NCI-H526 (cell line): ENCODE measurements at places on chromosomes 7 and 10.

DNA sequence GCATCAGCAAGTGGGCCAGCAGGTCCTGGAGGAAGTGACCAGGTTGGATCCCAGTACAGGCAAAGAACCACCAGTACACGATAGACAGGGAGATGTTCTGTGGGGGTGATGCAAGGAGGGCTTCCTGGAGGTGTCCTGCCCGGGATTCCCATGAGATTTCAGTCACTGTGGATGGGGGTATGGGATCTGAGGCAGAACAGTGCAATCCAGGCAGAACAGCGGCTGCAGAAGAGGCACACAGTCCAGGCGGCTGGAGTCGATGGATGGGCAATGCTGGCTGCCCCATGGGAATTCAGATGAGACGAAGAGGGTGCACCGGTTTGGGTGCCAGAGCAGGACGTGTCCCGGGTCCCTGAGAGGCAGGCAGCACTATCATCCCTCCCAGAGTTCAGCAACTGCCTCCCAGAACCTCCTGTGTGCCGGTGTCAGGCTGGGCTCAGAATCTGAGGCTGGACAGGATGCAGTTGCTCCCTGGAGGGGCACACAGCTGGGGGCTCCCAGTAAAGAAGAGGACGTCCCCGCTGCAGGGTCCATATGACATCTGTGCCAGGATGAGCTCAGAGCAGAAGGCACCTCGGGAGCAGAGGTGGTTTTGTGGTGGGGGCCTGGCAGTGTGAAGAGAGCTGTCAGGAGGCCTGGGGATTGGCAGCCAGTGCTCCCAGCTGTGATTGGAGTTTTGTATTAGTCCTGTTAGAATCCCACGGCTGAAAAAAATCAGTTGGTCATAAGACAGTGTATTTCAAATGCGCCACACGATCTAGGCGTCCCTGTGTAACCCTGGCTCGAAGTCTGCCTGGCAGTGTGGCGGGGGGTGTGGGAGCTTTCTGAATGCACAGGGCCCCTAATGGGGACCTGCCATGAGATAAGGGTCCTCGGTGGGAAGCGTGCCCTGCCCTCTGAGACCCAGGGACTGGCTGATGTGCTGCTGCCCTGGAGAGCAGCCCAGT lies 3.2 kb downstream of the KNDC1 start:
- no peak for DNase-seq

GRCh38 chr7:131455001-131455400 lies 101.4 kb downstream of the PODXL start:
- DNase-seq = no peak

DNA sequence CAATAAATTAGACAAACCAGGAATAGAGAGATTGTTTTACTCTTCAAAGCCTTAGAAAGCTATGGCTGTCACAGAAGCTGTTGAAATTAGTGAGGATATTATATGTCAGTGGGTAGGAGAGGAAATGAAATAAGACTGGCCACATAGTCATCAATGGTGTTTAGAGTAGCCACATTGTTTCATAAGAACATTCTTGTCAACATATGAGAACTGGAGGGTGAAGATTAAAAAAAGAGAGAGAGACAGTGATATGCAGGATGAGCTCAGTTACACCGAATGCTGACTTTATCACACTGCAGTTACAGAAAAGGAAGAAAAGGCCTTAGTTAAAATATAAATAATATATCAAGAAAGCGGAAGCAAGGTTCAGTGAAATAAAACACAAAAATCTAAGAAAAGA lies 412.0 kb downstream of the CNTNAP2 start:
- DNase-seq = no peak

- no peak for DNase-seq
Observed at GRCh38 chr10:16854623-16855022, 37.4 kb upstream of the RSU1 start.

GRCh38 chr10:129350690-129351089 lies 116.4 kb upstream of the MGMT start:
- DNase-seq = no peak

DNA sequence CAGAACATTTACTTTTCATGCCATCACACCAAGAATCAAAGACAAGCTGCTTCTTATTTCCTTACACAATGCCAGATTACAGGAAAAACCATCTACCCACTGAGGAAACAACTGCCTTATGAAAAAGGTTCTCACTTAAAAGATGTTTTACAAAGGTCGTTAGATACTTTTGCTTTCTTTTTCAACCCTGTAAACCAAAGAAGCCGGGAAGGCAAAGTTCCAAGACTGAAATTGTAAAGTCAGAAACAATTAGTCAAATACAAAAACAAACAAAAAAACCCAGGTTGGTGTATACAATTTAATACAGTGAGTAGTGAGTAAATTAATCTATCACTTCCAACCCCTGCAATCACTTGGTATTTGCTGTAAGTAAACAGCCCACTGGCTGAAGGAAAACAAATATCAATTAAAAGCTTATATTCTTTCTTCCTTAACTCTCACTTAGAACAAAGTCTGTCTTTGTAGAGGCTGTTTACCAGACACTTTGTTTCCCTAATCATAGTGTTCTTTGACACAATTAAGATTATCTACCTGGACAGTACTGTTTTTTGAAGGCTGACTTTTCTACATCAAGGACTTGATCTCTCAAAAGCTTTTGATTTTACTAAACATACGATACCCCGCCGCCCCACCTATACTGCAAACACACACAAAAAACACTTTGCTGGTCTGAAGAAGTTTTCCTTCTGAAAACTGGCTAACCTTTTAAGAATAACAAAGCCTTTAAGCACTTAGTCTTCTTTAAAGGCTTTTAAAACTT lies 18.1 kb downstream of the ERLIN1 start:
- no peak for DNase-seq

DNA sequence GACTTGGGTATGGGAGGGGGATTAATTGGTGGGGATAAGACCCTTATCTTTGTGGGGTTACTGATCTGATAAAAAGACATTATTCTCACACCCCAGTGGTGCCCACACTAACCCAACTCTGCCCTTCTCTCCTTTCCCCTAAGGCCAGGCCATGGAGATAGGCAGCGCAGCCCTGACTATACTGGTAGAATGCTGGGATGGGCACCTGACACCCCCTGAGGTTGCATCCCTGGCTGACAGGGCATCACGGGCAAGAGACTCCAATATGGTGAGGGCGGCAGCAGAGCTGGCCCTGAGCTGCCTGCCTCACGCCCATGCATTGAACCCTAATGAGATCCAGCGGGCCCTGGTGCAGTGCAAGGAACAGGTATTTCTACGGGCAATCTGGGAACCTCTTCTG lies 12.7 kb downstream of the ZSWIM8 start:
- DNase-seq = no peak

DNA sequence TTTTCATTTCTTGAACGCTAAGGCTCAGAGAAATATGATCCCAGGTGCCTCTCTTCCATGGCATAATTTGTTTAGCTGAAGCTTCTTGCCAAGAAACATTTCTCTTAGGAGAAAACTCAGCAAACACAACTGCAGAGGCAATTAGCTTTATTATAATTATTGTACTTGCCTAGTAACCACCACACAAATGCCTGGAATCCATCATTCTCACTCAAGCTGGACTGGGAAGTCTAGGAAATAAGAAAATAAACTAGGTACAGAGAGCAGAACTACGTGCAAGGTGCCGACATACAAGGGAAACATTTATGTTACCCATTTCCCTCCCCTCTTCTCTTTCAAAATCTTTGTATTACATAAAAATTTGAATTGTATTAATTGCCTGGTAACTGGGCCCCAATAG lies 15.1 kb downstream of the SLC35B4 start:
- no peak for DNase-seq

DNA sequence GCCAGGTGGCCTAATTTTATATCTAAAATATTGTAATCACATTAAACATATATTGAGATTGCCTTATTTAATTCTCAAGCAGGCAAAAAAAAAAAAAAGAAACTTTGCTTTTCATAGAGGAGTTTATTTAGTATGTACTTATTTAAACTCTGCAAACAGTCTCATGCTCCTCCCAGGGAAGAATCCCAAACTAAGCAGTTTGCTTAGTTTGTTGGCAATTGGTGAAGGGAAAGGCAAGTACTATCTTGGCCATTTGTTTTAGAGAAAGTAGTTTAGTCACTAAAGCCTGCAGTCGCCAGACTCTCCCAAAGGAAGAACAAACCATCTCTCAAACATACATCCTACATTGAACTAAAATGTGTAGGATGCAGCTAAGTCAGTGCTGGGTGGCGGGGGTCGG lies 226.8 kb downstream of the CDC14C start:
- no peak for DNase-seq

DNA sequence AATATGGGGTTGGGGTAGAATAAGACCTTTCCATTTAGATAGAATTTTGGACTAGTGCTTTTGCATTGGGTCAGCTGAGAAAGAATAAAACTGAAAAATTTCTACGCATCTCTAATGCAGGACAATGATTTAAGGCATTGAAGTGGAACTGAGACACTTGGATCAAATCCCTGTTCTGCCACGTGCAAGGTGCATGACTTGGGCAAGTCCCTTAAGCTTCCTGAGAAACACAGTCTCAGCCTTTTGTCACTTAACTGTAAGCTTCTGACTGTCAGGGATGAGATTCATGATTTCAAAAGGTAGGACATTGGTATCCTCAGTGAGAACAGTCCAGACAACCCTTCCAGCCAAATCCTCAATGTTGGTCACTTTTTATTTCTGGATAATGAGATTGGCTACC lies 59.2 kb downstream of the ENTPD1 start:
- DNase-seq = no peak

- no peak for DNase-seq
Observed at GRCh38 chr7:96122746-96123145, 199.2 kb downstream of the SLC25A13 start.

GRCh38 chr10:18075881-18076280 lies 64.3 kb upstream of the CACNB2 start:
- DNase-seq = no peak

DNA sequence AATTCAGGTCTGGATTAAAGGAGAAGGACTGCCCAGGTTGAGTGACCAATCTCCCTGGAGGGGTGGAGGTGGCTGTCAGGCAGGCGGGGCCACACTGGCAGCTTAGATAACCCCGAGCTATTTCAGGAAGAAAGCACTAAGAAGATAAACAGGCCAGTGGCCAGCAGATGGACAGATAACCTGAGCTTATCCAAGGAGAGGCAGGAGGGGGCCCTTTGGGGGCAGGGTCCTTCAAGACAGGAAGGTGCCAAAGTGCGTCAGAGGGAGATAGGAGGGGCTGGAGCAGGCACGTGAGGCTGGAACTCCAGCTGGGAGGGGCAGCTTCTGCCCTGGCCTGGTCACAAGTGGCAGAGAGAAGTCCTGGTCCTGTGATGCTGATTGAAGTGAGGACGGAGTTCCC lies 29.8 kb upstream of the PODXL start:
- no peak for DNase-seq

DNA sequence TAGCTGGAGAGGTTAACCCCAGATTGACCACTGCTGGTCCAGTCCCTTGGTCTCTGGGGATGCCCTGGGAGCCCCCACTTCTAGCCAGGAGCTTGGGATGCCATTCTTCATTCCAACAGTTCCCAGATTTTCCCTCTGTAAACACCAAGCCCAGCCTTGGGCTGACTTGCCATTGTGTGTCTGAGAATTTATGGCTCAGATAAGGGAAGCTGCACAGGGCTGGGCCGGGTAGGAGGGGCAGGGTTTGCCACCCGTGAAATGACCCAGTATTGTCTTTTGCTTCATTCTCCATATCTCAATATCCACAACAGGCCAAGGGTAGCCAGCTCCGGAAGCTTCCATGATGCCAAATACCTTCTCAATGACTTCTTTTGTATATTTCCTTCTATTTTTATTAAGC lies 32.1 kb downstream of the AFAP1L2 start:
- no peak for DNase-seq

DNA sequence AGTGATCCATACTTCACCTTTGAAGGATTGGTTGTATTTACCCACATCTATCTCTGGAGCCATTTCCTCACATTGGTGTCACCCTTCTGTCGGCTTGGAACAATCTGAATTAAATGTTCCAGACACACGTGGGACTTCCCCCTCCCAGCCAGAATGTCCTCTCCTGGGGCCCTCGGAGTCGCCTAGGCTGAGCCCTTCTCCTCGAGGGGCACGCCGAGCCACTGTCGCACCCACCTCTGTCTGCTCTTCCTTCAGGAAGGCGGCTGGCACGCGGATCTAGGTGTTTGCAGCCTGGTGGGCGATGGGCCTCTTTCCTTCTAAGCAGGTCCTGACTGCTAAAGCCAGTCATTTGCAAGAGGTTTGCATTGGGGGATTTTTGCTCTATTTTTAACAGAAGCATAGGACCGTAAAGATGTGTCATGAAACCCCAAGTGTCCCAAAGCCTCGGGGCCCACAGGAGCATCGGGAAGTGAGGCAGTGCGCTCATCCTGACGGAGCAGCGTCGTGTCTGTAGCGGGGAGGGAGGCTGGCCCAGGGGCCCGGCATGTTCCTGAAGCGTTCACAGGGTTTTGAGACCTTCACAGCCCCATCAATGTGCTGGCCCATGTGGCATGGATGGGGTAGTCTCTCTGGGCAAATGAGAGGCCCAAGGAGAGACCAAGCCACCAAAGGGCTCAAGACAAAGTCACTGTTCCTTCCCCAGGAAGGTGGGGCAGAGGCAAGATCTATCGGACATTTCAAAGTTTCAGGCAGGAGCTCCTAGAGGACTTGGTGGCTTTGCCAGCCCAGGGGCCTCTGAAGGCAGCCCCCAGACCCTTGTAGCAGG lies 86.7 kb downstream of the RGS10 start:
- no peak for DNase-seq

DNA sequence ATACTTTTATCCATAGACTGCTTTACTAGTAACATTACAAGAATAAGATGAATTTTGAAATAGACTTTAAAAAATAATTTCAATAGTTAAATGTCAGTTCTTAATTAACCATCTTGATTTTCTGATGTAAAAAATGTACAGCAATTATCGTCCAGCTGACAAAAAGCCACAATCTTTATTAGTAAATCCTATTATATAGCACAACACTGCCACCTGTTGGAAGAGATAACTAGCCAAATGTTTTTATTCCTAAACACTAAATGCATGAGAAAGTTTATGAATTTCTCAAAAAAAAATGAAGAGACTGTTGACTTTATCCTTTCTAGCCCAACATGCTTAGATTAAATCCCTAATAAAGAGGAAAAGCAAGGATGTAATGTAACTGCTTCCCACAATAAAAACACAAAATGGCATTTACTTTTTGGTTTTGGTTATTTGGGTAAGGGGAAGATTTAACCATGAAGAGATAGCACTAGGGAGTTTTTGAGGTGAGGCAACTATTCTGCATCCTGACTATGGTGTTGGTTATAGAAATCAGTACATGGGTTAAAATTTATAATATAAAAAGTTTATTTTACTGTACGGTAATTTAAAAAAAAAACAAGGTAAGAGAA lies 8.0 kb downstream of the COA1 start:
- DNase-seq = peak; percentile 67
